ENCODE measurements at places on chromosomes 3 and 15.

DNA sequence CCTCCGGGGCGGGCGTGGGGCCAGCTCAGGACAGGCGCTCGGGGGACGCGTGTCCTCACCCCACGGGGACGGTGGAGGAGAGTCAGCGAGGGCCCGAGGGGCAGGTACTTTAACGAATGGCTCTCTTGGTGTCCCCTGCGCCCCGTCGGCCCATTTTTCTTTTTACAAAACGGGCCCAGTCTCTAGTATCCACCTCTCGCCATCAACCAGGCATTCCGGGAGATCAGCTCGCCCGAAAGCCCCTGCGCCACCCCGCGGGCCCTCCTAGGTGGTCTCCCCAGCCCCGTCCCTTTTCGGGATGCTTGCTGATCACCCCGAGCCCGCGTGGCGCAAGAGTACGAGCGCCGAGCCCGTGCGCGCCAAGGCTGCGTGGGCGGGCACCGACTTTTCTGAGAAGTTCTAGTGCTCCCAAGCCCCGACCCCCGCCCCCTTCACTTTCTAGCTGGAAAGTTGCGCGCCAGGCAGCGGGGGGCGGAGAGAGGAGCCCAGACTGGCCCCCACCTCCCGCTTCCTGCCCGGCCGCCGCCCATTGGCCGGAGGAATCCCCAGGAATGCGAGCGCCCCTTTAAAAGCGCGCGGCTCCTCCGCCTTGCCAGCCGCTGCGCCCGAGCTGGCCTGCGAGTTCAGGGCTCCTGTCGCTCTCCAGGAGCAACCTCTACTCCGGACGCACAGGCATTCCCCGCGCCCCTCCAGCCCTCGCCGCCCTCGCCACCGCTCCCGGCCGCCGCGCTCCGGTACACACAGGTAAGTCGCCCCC, at the start of gene THBS1:
Gene THBS1 (plus strand): TSS at position 595 of the 757 bp plus-strand sequence. CDS start 779 bp downstream, outside the sequence.
- DNase-seq: peak; percentile 10

- DNase-seq: peak; percentile 71
Observed at GRCh38 chr15:74502301-74502700, 38.7 kb upstream of the ARID3B start.

DNA sequence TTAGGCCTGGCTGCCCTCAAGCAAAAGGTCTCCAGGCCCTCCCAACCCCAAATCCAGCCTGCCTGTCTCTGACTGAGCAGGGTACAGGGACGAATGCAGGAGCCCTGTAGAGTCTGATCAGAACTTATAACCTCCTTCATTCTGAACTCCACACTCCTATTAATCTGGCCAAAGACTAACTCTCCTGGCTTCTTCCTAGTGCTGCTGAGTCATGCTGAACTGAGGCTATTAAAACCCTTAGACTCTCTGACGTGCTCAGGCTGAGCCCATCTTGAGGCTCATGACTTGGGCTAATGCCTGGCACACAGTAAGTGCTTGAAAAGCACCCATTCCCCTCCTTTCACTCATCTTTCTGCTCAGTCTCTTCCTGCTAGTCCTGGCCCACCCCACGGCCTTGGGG, 81.9 kb downstream of the NUP210 start:
- DNase-seq: no peak

DNA sequence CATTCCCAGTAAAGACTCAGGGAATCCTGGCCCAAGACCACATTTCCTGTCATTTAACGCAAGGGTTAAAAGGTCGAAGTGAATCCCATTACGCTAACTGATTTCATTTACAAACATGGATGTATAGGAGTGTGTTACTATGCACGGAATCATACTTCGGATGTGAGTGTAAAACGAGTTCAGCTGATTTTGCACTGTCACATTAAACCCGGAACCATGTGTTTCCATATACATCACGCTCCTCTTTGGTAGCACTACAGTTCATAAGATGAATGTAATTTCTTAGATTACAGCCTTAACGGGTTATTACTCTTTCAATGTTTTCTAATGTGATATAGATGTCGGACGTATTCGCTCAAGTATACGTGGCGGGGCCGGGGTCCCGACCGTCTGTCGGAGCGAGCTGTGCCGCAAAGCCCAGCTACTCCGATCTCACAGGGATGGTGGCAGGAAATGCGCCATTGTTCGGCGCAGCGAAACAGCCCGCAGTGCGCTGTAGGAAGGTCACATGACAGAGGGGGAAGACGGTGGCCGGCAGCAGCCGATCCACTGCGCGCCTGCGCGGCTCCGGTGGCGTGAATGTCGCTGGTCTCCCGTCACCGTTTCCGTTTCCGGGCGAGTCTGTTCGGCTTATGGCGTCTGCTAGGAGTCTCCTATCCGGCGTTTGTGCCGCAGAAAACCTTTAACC, 97.3 kb downstream of the NPAP1 start:
- no peak for DNase-seq
